Activated naive CD8-positive, alpha-beta T cell treated with anti-CD3 and anti-CD28 coated beads for 36 hours (primary cell): ENCODE measurements at places on chromosomes 5 and 9. TPM values are rescaled to one million over a fixed set of nuclear protein-coding genes. Genes with fewer than 3 reads are reported as not detected.

GRCh38 chr5:112419164-112419985 is at the start of gene EPB41L4A:
Gene EPB41L4A, minus strand, starts transcription at chr5:112419277. Its CDS starts 238 bp downstream, at chr5:112419039.
- peak within 1 kb of the TSS; percentile 67 for H3K4me3 ChIP-seq
- H3K27ac ChIP-seq, result no peak within 1 kb of the TSS
- H3K27me3 ChIP-seq, result peaks cover 78% of the 10 kb centered on the region
- peaks cover 6% of the 10 kb centered on the region for H3K4me1 ChIP-seq
- DNase-seq, result peak; percentile 6

DNA sequence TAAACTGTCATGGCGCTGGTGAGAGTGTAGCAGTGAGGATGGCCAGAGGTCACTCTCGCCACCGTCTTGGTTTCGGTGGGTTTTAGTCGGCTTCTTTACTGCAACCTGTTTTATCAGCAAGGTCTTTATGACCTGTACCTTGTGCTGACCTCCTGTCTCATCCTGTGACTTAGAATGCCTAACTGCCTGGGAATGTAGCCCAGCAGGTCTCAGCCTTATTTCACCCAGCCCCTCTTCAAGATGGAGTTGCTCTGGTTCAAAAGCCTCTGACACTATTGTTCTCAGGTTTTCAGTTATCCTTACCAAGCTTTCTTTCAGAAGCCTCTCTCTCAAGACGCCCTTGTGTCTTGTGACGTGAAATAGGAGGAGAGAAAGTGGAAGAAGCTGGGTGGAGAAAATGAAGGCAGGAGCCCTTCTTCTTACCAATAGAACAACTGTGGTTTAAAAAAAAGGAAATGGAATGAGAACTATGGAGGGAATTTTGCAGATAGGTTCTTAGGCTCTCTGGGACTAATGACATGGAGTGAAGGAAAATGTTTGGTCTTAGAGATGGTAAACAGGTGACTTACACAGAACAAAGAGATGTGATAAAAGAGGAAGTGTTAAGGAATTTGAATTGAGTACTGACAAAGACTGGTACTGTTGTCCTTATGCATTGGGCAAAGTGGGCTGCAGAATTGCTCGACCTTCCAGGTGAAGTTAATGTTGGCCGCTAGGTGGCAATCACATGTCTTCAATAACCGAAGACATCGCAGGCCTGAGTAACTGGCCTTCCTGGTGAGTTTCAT is 133.3 kb upstream of the RAI14 start:
- peak; percentile 32 for DNase-seq
- H3K27ac ChIP-seq, result no peak overlapping the region
- H3K36me3 ChIP-seq, result no peaks in the 10 kb centered on the region
- H3K4me1 ChIP-seq, result peaks cover 2% of the 10 kb centered on the region
- peaks cover 14% of the 10 kb centered on the region for H3K27me3 ChIP-seq

The SYNPO gene
- 0.76 TPM for total RNA-seq

The IL4 gene
- total RNA-seq, result not detected

The PRKACG gene
- not detected for total RNA-seq

The SLC1A3 gene
- 0.42 TPM for total RNA-seq

- H3K4me1 ChIP-seq, result no peaks in the 10 kb centered on the region
- no peak overlapping the region for H3K27ac ChIP-seq
- no peak overlapping the region for H3K4me3 ChIP-seq
- no peaks in the 10 kb centered on the region for H3K27me3 ChIP-seq
Measured at GRCh38 chr5:30878296-30878695, 315.2 kb upstream of the CDH6 start.

The GABRP gene
- total RNA-seq, result not detected

- no peaks in the 10 kb centered on the region for H3K36me3 ChIP-seq
- H3K4me3 ChIP-seq, result no peak overlapping the region
- no peak overlapping the region for H3K27ac ChIP-seq
- peaks cover 2% of the 10 kb centered on the region for H3K4me1 ChIP-seq
- no peak for DNase-seq
Measured at GRCh38 chr5:50320131-50320749, 120.8 kb downstream of the EMB start.

GRCh38 chr5:82218374-82219156 is 59.6 kb downstream of the RPS23 start:
- no peak for DNase-seq
- H3K27ac ChIP-seq, result no peak overlapping the region
- H3K27me3 ChIP-seq, result no peaks in the 10 kb centered on the region
- no peaks in the 10 kb centered on the region for H3K36me3 ChIP-seq

GRCh38 chr5:80408484-80409366 is 861 bp downstream of the ZFYVE16 start:
- H3K4me1 ChIP-seq, result peaks cover 19% of the 10 kb centered on the region
- H3K4me3 ChIP-seq, result peak overlapping the region; percentile 88
- H3K27me3 ChIP-seq, result no peaks in the 10 kb centered on the region
- peaks cover 2% of the 10 kb centered on the region for H3K36me3 ChIP-seq

The CCT5 gene
- total RNA-seq, result 564 TPM

The GABRA1 gene
- not detected for total RNA-seq

DNA sequence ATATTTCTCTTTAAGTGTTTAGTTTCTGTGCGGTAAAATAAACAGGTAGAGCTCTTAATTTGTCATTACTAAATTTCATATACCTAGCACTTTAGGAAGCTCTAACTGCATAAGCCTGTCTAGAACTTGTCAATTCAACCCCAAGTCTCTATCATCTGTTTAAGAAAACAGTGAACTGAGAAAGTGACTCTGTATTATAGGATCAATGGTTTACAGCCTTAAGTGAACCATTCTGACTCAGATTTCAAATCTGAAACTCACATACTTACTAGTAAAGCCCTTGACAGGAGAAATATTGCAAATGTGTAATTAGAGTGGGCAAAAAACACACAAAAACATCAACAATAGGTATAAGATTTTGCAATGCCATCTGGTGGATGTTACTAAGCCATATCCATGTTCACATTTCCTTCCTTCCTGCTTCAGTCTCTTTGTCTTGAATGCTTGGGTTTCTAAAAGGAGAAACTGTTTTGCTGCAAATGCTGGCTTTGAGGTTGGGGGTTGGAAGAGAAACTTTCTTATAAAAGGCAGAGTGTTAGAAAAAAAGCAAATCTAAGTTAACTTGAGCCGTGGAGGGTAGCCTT is 101.8 kb downstream of the DOCK8 start:
- H3K27ac ChIP-seq, result no peak overlapping the region
- no peaks in the 10 kb centered on the region for H3K4me1 ChIP-seq
- H3K36me3 ChIP-seq, result peaks cover 3% of the 10 kb centered on the region
- no peak overlapping the region for H3K4me3 ChIP-seq
- DNase-seq, result no peak
- H3K27me3 ChIP-seq, result no peaks in the 10 kb centered on the region

GRCh38 chr9:96867079-96867804 is 12.9 kb upstream of the ZNF782 start:
- no peak overlapping the region for H3K27ac ChIP-seq
- H3K36me3 ChIP-seq, result peaks cover 6% of the 10 kb centered on the region
- H3K27me3 ChIP-seq, result peaks cover 9% of the 10 kb centered on the region
- no peaks in the 10 kb centered on the region for H3K4me1 ChIP-seq
- no peak overlapping the region for H3K4me3 ChIP-seq

The TCERG1 gene
- total RNA-seq, result 131 TPM

The C1QTNF3 gene
- total RNA-seq, result 1.5 TPM

The SPAAR gene
- total RNA-seq, result not detected

DNA sequence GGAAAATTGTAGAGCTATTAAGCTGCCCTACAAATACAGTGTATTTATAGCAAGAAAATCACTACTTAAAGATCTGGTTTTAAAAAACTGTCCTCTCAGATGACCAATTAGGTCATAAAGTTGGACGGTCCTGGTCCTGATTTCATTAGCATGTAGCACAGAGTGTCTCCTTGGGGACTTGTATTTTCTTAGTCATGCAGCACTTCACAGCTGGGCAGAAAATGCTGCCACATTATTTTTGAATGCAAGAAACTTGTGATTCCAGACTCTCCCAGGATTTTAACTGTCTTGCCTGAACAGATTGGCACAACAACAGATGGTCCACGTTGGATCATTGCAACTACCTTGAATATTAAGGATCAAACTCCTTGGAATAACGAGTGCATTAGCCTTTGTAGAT is 348.1 kb upstream of the SGCD start:
- no peak overlapping the region for H3K4me3 ChIP-seq
- no peaks in the 10 kb centered on the region for H3K4me1 ChIP-seq
- H3K27me3 ChIP-seq, result peaks cover 22% of the 10 kb centered on the region
- H3K36me3 ChIP-seq, result no peaks in the 10 kb centered on the region
- H3K27ac ChIP-seq, result no peak overlapping the region
- DNase-seq, result no peak

GRCh38 chr9:124684169-124684568 is 86.9 kb downstream of the NR6A1 start:
- H3K27me3 ChIP-seq, result no peaks in the 10 kb centered on the region
- H3K36me3 ChIP-seq, result no peaks in the 10 kb centered on the region
- H3K4me3 ChIP-seq, result no peak overlapping the region
- H3K4me1 ChIP-seq, result no peaks in the 10 kb centered on the region
- no peak overlapping the region for H3K27ac ChIP-seq

DNA sequence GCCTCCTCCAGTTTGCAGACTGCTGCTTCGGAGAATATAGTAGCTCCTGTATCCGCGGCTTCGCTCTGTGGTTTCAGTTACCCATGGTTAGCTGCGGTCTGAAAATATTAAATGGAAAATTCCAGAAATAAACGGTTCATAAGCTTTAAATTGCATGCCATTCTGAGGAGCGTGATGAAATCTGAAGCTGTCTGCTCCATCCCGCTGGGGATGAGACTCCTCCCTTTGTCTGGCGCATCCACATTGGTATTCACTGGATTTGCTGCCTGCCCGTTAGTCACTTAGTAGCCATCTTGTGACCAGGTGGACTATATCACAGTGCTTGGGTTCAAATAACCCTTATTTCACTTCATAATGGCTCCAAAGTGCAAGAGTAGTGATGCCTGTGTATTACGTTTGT is 36.3 kb downstream of the MSX2 start:
- no peak overlapping the region for H3K27ac ChIP-seq
- H3K4me3 ChIP-seq, result no peak overlapping the region
- no peaks in the 10 kb centered on the region for H3K4me1 ChIP-seq
- no peaks in the 10 kb centered on the region for H3K36me3 ChIP-seq

GRCh38 chr5:86460519-86460918 is 157.2 kb upstream of the COX7C start:
- H3K27ac ChIP-seq, result no peak overlapping the region
- H3K27me3 ChIP-seq, result no peaks in the 10 kb centered on the region
- H3K4me1 ChIP-seq, result no peaks in the 10 kb centered on the region
- no peaks in the 10 kb centered on the region for H3K36me3 ChIP-seq

- H3K4me3 ChIP-seq, result no peak overlapping the region
- DNase-seq, result no peak
- H3K27ac ChIP-seq, result no peak overlapping the region
- no peaks in the 10 kb centered on the region for H3K36me3 ChIP-seq
Measured at GRCh38 chr5:158194561-158194976, 335.6 kb upstream of the CLINT1 start.

GRCh38 chr9:97554566-97555075 is 53.2 kb downstream of the TMOD1 start:
- no peak overlapping the region for H3K27ac ChIP-seq
- H3K27me3 ChIP-seq, result peaks cover 32% of the 10 kb centered on the region
- DNase-seq, result no peak
- peaks cover 11% of the 10 kb centered on the region for H3K4me1 ChIP-seq
- H3K36me3 ChIP-seq, result no peaks in the 10 kb centered on the region

DNA sequence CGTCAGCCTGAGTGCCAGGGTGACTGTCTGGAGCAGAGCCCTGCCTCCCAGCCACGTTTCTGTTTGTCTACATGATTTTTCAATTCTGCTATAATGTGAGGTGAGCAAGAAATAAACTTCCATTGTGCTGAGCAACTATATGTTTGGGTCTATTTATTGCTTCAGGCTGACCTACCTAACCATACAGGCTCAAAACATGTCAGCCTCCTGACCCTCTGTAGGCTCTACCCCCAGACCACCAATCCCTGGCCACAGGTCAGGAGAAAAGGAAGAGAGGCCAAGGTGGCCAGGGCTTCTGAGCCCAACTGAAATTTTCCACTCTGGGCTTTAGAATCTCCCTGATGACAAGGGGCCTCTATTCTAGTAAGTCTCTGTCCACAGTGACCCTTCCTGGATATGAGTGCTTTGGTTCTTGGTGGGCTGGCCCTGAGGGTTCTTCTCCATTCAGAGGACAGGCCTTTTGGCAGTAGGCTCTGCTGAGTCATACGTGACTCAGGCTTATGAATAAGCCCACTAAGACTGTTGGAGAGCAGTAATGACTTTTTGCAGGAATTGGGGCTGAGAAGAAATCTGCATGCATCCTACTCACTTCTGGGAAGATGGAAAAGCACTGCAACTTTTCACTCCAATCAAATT is 117.2 kb upstream of the TBCA start:
- H3K27ac ChIP-seq, result no peak overlapping the region
- no peak overlapping the region for H3K4me3 ChIP-seq
- no peak for DNase-seq
